ENCODE measurements at places on chromosomes 11 and 22. TPM values are rescaled to one million over a fixed set of nuclear protein-coding genes. Genes with fewer than 3 reads are reported as not detected.

DNA sequence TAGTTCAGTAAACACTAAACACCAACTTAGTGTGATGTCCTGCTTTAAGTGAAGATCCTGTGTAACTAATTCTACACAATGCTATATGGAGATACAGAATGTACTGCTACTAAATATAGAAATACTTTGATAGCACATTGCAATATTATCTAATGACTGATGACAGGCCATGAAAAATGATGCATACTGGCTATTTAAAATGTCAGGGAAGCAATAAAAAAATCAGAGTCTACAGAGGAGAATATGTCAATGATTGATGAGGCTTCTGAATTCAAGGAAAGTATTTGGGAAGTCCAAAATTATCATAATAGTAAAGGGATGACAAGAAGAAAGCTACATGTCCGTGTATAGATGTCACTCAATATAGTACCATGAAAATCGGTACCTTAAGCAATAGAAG lies 55.3 kb downstream of the GUCY1A2 start:
- H3K4me1 ChIP-seq: peaks cover 9% of the 10 kb centered on the region
- no peaks in the 10 kb centered on the region for H3K27me3 ChIP-seq
- H3K27ac ChIP-seq: no peak overlapping the region
- H3K36me3 ChIP-seq: no peaks in the 10 kb centered on the region
- DNase-seq: no peak

GRCh38 chr22:39183991-39184585 lies 31.6 kb upstream of the CBX7 start:
- no peak for DNase-seq
- H3K27me3 ChIP-seq: no peaks in the 10 kb centered on the region
- H3K36me3 ChIP-seq: no peaks in the 10 kb centered on the region

DNA sequence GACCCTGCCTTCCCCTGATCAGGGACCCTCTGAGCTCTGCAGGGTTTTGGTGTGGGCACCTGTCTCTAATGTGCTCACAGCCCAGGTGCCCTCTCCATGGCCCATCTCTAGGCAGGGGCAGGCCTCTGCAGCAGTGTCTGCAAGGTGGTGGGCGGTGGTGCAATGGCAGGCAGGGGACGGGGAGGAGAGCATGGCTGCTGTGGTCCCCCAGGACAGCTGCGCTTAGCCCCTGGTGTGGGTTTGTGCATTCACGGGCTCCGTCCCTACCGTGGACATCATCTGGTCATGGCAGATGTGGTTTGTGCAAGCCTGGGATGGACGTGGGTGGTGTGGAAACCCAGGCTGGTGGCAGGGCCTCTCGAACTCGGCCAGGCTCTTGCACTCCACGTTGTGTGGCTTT lies 443.1 kb downstream of the TBC1D22A start:
- DNase-seq: no peak
- H3K27me3 ChIP-seq: no peaks in the 10 kb centered on the region
- no peak overlapping the region for H3K27ac ChIP-seq

- DNase-seq: peak; percentile 85
- no peaks in the 10 kb centered on the region for H3K36me3 ChIP-seq
- H3K4me1 ChIP-seq: peaks cover 5% of the 10 kb centered on the region
- H3K4me3 ChIP-seq: peak overlapping the region; percentile 77
- peaks cover 19% of the 10 kb centered on the region for H3K27me3 ChIP-seq
- no peak overlapping the region for H3K27ac ChIP-seq
These were observed 28.2 kb downstream of the DBX1 start for GRCh38 chr11:20131788-20132666.

GRCh38 chr11:86176165-86176884 lies 68.2 kb upstream of the EED start:
- H3K36me3 ChIP-seq: no peaks in the 10 kb centered on the region
- DNase-seq: no peak

- H3K27ac ChIP-seq: no peak overlapping the region
- no peak for DNase-seq
- no peaks in the 10 kb centered on the region for H3K36me3 ChIP-seq
- peaks cover 8% of the 10 kb centered on the region for H3K4me1 ChIP-seq
These were observed 28.9 kb upstream of the TMA7B start for GRCh38 chr22:39931251-39931650.

The TMEM132A gene
- 98.2 TPM for total RNA-seq

- H3K4me1 ChIP-seq: peaks cover 16% of the 10 kb centered on the region
- H3K27ac ChIP-seq: no peak overlapping the region
- no peaks in the 10 kb centered on the region for H3K36me3 ChIP-seq
- H3K27me3 ChIP-seq: no peaks in the 10 kb centered on the region
- no peak overlapping the region for H3K4me3 ChIP-seq
These were observed 11.7 kb downstream of the SYNGR1 start for GRCh38 chr22:39361496-39361895.

DNA sequence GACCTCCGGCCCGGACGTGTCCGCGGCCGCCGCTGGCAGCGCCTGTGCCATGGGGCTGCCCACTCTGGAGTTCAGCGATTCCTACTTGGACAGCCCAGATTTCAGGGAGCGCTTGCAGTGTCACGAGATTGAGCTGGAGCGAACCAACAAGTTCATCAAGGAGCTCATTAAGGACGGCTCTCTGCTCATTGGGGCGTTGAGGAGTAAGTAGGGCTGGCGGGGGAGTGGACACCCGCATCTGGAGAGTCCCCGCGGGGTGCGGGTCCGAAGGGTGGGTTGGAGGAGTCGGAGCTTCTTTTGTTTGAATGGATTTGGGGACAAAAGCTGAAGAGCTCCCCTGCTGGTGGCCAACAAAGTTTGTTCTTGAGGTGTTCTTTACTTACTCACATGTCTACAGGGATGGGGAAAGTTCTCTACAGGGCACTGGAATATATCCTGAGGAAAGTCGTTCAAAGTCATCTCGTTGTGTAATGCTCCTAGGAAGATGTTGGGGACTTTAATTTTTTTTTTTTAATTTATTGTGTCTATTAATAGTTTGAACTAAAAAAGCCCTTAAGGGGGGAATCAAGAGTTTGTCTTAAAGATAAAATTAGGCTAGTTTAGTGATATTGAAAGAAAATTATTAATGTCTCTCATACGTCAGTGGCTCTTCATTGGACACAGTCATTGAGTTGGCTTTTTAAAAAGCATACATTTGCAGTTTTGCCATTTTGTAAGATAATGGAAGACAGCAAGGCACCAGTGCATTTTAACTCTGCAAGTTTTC lies 725 bp downstream of the ARHGAP42 start:
- no peaks in the 10 kb centered on the region for H3K4me1 ChIP-seq
- H3K27ac ChIP-seq: peak overlapping the region; percentile 74
- no peaks in the 10 kb centered on the region for H3K36me3 ChIP-seq
- DNase-seq: peak; percentile 78
- H3K4me3 ChIP-seq: peak overlapping the region; percentile 95

GRCh38 chr11:33657757-33658156 lies 42.9 kb downstream of the C11orf91 start:
- H3K27me3 ChIP-seq: no peaks in the 10 kb centered on the region
- no peak for DNase-seq
- H3K4me1 ChIP-seq: no peaks in the 10 kb centered on the region

- H3K4me3 ChIP-seq: no peak overlapping the region
- no peaks in the 10 kb centered on the region for H3K27me3 ChIP-seq
- no peak overlapping the region for H3K27ac ChIP-seq
- no peaks in the 10 kb centered on the region for H3K36me3 ChIP-seq
- H3K4me1 ChIP-seq: no peaks in the 10 kb centered on the region
These were observed 8.7 kb upstream of the MPPED2 start for GRCh38 chr11:30594646-30595411.

DNA sequence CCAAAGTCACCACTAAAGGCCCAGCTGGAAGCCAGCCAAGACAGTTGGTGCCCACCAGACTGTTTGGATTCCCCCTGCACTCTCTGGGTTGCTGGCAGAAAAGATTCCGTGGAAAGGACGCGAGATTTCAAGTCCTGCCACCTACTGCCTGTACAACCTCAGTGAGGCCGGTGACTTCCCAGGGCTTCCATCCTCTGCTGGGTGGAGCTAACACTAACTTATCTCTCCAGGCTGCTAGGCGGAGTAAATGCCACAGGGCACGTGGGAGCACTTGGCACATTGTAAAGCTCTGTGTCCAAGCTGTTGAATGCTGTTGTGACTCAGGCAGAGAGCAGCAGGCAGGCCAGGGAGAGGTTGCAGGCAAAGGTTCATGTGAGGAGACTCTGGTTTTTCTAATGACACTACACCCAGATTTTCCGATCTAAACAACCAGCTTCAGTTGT lies 50.9 kb upstream of the CDON start:
- H3K4me3 ChIP-seq: no peak overlapping the region
- no peak overlapping the region for H3K27ac ChIP-seq

GRCh38 chr11:75700940-75701339 lies 16.7 kb upstream of the MOGAT2 start:
- no peak overlapping the region for H3K27ac ChIP-seq
- H3K4me1 ChIP-seq: no peaks in the 10 kb centered on the region
- DNase-seq: no peak
- H3K36me3 ChIP-seq: no peaks in the 10 kb centered on the region
- H3K27me3 ChIP-seq: no peaks in the 10 kb centered on the region

- H3K27me3 ChIP-seq: no peaks in the 10 kb centered on the region
- peaks cover 2% of the 10 kb centered on the region for H3K4me1 ChIP-seq
- H3K36me3 ChIP-seq: no peaks in the 10 kb centered on the region
- no peak overlapping the region for H3K4me3 ChIP-seq
- DNase-seq: peak; percentile 62
These were observed 35.2 kb downstream of the GDPD5 start for GRCh38 chr11:75490221-75491181.

The TNNT3 gene
- total RNA-seq: not detected

GRCh38 chr11:119540370-119541125 lies 117.6 kb upstream of the THY1 start:
- no peak overlapping the region for H3K27ac ChIP-seq
- H3K27me3 ChIP-seq: no peaks in the 10 kb centered on the region
- no peaks in the 10 kb centered on the region for H3K4me1 ChIP-seq
- peak; percentile 28 for DNase-seq
- no peak overlapping the region for H3K4me3 ChIP-seq
- no peaks in the 10 kb centered on the region for H3K36me3 ChIP-seq

The DEFB131B gene
- not detected for total RNA-seq

GRCh38 chr22:50729391-50730012 lies 8.5 kb upstream of the ACR start:
- peaks cover 2% of the 10 kb centered on the region for H3K36me3 ChIP-seq
- H3K4me3 ChIP-seq: no peak overlapping the region
- DNase-seq: no peak
- H3K4me1 ChIP-seq: no peaks in the 10 kb centered on the region
- H3K27ac ChIP-seq: no peak overlapping the region
- peaks cover 21% of the 10 kb centered on the region for H3K27me3 ChIP-seq

The DBX1 gene
- total RNA-seq: not detected
